ENCODE measurements at places on chromosomes 1 and 21.

- no peak overlapping the region for H3K4me3 ChIP-seq
Measured at GRCh38 chr1:193525411-193525810, 339.0 kb upstream of the B3GALT2 start.

DNA sequence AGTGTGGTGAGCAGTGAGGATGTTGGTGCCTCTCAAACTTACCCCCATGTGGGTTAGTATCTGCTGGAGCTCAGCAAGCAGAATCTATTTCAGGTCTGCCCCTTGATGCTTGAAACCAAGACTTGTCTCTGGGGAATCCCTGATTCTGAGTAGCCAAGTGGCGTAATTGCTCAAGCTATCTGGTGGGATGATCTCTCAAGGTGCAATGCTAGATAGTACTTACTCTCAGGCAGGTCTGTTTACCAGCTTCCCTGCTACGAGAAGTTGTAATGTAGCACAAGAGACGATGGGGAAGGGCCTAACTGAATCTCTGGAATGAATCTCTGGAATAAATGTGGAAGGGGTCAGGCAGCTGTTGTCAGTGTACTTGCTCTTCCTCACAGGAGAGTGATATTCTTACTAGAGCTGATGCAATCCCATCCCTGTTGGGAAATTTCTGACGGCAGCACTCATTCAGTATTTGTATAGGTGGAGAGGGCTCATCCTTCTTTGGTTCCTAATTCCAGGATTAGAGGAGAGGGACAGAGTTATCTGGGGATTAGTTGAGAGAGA, 65.4 kb downstream of the MACF1 start:
- peaks cover 78% of the 10 kb centered on the region for H3K4me1 ChIP-seq
- peak overlapping the region; percentile 90 for H3K27ac ChIP-seq
- peak; percentile 87 for DNase-seq
- H3K36me3 ChIP-seq: no peaks in the 10 kb centered on the region
- no peaks in the 10 kb centered on the region for H3K27me3 ChIP-seq

- no peaks in the 10 kb centered on the region for H3K36me3 ChIP-seq
- no peak for DNase-seq
- no peak overlapping the region for H3K4me3 ChIP-seq
- H3K27me3 ChIP-seq: no peaks in the 10 kb centered on the region
- no peaks in the 10 kb centered on the region for H3K4me1 ChIP-seq
Measured at GRCh38 chr1:198272492-198272891, 115.7 kb downstream of the NEK7 start.

GRCh38 chr1:16158993-16159831, 3.3 kb upstream of the EPHA2 start:
- no peak for DNase-seq
- H3K36me3 ChIP-seq: no peaks in the 10 kb centered on the region
- no peak overlapping the region for H3K4me3 ChIP-seq
- H3K4me1 ChIP-seq: peaks cover 7% of the 10 kb centered on the region

DNA sequence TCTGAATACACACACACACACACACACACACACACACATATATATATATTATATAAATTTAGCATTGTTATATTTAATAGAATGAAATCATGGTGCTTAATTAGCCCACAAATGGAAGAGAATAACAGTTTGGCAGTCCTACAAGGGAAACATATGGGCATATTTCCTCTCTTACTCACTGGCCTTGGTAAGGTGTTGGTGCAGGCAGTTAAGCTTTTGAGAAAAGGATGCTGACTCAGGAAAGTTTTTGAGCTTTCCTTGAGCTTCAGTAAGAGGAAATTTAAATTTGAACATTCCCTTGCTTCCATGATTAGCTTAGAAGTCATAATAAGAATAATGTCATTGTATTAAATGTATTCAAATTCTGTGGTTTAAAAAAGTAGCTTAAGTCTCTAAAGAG, 37.0 kb upstream of the B3GALT5 start:
- DNase-seq: peak; percentile 35
- no peaks in the 10 kb centered on the region for H3K4me1 ChIP-seq
- H3K4me3 ChIP-seq: no peak overlapping the region
- H3K27ac ChIP-seq: no peak overlapping the region
- H3K36me3 ChIP-seq: no peaks in the 10 kb centered on the region
- no peaks in the 10 kb centered on the region for H3K27me3 ChIP-seq

- no peak overlapping the region for H3K4me3 ChIP-seq
- DNase-seq: no peak
- H3K4me1 ChIP-seq: no peaks in the 10 kb centered on the region
- H3K27me3 ChIP-seq: no peaks in the 10 kb centered on the region
- no peaks in the 10 kb centered on the region for H3K36me3 ChIP-seq
Measured at GRCh38 chr1:24437631-24438396, 22.2 kb downstream of the NIPAL3 start.

DNA sequence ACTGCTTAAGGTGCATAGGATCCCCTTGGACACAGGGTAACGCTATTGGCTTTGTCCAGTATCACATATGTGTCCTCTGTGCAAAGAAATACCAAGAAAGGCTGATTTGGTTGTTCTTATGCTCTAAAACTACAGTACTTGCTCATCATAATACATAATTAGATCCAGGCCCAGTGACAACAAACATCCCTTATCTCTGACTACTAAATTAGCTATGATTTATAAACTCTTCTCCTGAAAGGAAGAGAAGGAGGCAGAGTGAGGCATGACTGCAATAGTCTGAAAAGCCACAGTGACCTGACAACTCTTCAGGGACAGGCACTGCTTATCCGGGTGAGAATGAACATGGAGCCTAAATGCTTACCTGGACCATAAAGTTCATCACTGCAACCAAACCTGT, 30.7 kb downstream of the MGST3 start:
- DNase-seq: no peak
- H3K4me3 ChIP-seq: no peak overlapping the region
- no peaks in the 10 kb centered on the region for H3K27me3 ChIP-seq

GRCh38 chr1:20329793-20330542, 39.3 kb downstream of the VWA5B1 start:
- peaks cover 93% of the 10 kb centered on the region for H3K27me3 ChIP-seq
- DNase-seq: no peak
- no peaks in the 10 kb centered on the region for H3K4me1 ChIP-seq
- H3K27ac ChIP-seq: no peak overlapping the region

GRCh38 chr21:31132574-31133242, 94.4 kb upstream of the KRTAP19-8 start:
- peak overlapping the region; percentile 96 for H3K27ac ChIP-seq
- peak overlapping the region; percentile 38 for H3K4me3 ChIP-seq
- H3K36me3 ChIP-seq: no peaks in the 10 kb centered on the region
- no peaks in the 10 kb centered on the region for H3K27me3 ChIP-seq
- H3K4me1 ChIP-seq: peaks cover 45% of the 10 kb centered on the region
- DNase-seq: peak; percentile 97

DNA sequence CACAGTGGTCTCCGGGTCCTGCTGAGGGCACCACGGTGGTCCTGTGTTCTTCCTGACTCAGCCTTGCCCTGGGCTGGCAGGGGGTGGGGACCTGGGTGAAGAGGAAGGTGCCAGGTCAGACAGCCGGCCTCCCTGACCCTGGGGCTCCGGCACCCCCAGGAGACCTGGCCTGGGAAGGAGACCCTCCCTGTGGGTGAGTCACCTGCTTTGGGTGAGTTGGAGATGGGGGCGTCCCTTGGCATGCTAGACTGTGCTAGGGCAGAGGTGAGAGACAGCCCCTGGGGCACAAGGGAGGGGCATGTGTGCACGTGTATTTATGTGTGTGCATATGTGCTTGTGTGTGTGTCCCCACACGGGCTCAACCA, 23.4 kb downstream of the SPSB1 start:
- H3K4me3 ChIP-seq: no peak overlapping the region
- no peaks in the 10 kb centered on the region for H3K36me3 ChIP-seq
- H3K27ac ChIP-seq: peak overlapping the region; percentile 41

- peaks cover 4% of the 10 kb centered on the region for H3K4me1 ChIP-seq
- peaks cover 92% of the 10 kb centered on the region for H3K27me3 ChIP-seq
- DNase-seq: peak; percentile 45
- peak overlapping the region; percentile 29 for H3K4me3 ChIP-seq
Measured at GRCh38 chr1:156677616-156678596, 699 bp upstream of the NES start.

GRCh38 chr1:111234258-111234657, 6.7 kb downstream of the CHI3L2 start:
- no peak for DNase-seq
- H3K36me3 ChIP-seq: no peaks in the 10 kb centered on the region
- H3K4me1 ChIP-seq: no peaks in the 10 kb centered on the region
- no peak overlapping the region for H3K4me3 ChIP-seq
- H3K27me3 ChIP-seq: no peaks in the 10 kb centered on the region

GRCh38 chr1:195026792-195027191, 1581.4 kb downstream of the KCNT2 start:
- H3K4me1 ChIP-seq: no peaks in the 10 kb centered on the region
- no peak for DNase-seq
- no peaks in the 10 kb centered on the region for H3K36me3 ChIP-seq
- H3K27ac ChIP-seq: no peak overlapping the region

GRCh38 chr1:222634180-222635013, 16.5 kb downstream of the MIA3 start:
- no peaks in the 10 kb centered on the region for H3K4me1 ChIP-seq
- H3K36me3 ChIP-seq: no peaks in the 10 kb centered on the region
- H3K27ac ChIP-seq: no peak overlapping the region

DNA sequence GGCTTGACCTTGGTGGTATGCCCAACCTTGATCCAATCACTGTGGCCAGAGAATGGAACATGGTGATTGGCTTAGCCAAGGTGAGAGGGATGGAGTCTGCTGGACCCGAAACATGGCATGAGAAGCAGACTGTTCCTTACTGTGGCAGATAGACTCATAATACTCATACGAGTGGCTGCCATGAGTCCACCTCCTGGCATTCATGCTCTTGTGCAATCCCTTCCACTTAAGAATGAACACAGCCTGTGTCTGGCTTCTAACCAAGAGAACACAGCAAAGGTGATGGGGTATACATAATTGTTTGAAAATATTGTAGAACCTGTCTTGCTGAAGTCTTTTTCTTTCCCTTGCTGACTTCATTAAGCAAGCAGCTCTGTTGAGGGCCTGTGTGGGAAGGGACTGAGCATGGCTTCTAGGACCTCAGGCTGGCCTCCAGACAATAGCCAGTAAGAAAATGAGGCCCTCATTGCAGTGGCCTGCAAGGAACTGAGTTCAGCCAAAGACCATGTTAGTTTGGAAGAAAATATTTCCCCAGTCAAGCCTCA, 85.9 kb downstream of the ZNF281 start:
- H3K27ac ChIP-seq: no peak overlapping the region
- no peaks in the 10 kb centered on the region for H3K27me3 ChIP-seq
- no peak overlapping the region for H3K4me3 ChIP-seq
- H3K36me3 ChIP-seq: no peaks in the 10 kb centered on the region
- H3K4me1 ChIP-seq: no peaks in the 10 kb centered on the region

DNA sequence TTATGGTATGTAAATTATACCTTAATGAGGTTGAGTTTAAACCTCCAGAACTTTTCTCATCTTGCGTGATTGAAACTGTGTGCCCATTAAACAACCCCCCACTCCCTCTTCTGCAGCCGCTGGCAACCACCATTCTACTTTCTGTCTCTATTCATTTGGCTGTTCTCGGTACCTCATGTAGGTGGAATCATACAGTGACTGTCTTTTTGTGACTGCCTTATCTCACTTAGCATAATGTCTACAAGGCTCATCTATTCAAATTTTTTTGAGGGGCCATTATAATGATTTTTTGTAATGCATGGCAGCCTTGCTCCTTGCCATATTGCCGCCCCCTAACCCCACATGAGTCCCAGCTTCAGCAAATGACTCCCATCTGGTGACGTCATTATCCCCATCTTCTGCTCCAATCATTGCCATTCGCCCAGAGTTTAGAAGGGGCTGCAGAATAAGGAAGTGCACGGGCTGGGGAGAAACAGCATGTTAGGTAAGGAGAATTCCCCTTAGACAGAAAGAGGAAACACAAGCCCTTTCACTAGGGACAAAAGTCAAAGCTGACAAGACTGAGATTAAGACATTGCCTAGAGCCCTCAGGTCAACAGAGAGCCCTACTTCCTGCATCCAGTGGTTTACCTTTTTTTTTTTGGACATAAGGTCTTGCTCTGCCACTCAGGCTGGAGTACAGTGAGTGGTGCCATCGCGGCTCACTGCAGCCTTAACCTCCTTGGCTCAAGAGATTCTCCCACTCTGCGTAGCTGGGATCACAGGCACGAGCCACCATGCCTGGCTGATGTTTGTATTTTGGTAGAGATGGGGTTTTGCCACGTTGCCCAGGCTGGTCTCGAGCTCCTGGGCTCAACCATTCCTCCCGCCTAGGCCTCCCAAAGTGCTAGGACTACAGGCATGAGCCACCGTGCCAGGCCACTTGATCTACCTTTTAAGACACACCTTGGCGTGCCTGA, 78.4 kb upstream of the ERRFI1 start:
- peaks cover 60% of the 10 kb centered on the region for H3K27me3 ChIP-seq
- DNase-seq: no peak
- H3K27ac ChIP-seq: no peak overlapping the region
- H3K4me1 ChIP-seq: no peaks in the 10 kb centered on the region
- no peak overlapping the region for H3K4me3 ChIP-seq
- no peaks in the 10 kb centered on the region for H3K36me3 ChIP-seq

DNA sequence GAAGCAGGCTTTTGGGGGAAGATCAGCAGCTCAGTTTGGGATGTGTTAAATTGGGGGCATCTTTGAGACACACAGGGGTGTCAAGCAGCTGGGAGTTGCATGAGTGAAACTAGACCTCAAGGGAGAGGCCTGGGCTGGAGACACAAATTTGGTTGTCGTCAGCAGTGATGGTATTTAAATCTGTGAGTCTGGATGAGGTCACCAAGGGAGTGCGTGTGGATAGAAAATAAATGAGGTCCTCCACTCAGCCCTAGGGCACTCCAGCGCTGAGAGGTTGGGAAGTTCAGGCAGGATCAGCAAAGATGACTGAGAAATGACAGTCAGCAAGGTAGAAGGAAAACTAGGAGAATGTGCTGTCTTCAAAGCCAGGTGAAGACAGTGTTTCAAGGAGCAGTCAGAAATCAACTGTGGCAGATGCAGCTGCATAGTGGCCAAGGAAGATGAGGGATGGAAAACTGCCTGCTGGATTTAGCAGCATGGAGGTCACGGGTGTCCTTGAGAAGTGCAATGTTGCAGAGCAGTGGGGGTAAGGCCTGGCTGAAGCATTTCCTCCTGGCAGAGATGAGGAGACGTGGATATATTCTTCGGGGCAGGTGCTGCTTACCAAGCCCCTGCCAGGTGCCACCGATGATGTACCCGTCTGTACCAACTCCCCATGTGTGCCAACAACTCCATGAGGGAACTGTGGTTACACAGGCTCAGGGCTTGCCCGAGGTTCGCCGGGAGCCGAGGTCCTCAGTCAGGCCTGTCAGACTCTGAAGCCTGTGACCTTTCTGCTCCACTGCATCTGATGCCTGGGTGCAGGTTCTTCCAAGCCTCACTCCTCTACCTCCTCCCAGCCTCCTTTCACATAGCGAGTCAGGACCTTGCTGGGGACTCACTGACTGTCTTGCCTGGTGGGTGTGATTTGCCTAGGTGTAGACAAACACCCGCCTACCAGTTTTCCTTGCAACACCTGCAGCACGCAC, 11.3 kb downstream of the MAP7D1 start:
- no peak overlapping the region for H3K27ac ChIP-seq
- no peak for DNase-seq
- H3K4me3 ChIP-seq: no peak overlapping the region
- H3K27me3 ChIP-seq: no peaks in the 10 kb centered on the region
- H3K4me1 ChIP-seq: no peaks in the 10 kb centered on the region
